ENCODE measurements at places on chromosomes 12 and 14. TPM values are rescaled to one million over a fixed set of nuclear protein-coding genes. Genes with fewer than 3 reads are reported as not detected.

GRCh38 chr12:1176191-1176590 lies 185.2 kb downstream of the ERC1 start:
- DNase-seq: no peak

- no peak for DNase-seq
These were observed 96.3 kb downstream of the GALC start for GRCh38 chr14:87896393-87897380.

Gene WIF1
- 0.81 TPM for total RNA-seq

DNA sequence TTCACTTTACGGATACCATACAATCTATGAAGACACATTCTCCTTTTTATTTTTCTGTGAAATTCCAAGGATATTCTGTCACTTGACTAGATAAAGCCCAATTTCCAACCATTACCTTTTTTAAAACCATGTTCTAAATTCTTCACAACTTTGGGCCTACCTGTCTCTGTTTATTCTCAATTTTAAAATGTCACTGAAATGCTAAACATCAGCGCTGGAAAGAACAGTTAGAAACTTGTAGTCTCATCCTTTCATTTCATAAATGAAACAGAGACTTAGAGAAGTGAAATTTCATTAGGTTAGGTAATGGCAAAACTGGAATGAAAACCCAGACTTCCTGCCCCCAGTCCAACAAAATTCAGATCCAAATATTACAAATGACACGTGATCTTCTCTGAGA lies 396.2 kb downstream of the CCDC91 start:
- no peak for DNase-seq

DNA sequence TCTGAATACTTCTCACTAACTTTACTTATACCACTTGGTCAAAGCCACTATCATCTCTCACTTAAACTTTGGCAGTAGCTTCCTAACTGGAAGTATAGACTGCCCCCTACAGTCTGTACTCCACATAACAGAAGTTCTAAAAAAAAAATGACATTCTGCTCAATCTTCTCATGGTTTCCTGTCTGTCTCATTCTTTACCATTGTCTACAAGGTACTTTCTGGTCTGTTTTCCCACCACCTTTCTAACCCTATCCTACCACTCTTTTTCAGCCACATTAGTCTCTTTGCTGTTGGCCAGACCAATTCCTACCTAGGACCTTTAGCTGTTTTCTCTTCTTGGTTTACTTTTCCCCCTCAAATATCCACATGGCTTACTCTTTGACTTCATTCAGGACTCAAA lies 14.7 kb downstream of the CPSF6 start:
- DNase-seq: no peak

DNA sequence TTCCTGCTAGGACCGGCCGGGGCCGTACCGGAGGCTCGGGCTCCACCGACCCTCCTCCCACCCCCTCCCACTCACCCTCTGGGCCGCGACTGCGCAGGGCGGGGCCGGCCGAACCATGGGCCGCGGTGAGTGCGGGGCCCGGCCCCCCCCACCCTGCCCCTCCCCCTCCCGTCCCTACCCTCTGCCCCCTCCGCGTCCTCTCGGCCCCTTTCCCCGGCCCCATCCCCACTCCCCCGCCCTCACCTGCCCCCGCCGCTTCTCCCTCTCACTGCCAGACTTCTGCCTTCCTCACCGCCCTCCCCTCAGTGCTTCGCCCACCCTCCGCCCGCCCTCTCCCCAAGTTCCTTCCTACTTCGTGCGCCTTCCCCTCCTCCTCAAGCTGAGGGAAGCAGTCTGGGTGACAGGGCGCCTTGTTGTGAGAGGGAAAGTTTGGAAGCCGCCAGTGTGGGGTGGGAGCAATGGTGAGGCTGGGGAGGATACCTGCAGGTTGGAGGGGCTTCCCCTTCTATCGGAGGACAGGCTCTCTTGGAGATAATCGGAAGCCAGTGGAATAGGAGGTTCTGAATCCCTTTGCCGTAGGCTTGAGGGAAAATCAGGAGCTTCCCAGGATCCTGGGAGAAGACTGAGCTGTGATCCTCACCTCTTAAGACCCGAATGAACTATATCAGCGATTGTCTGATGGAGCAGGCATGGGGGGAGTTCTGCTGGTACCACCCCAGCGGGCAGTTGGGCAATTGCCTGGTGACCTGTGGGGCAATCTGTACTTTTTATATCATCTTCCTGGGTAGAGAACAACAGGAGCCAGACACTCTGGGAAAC lies 472 bp downstream of the MBD6 start:
- peak; percentile 57 for DNase-seq

- no peak for DNase-seq
These were observed 2.7 kb downstream of the CHST11 start for GRCh38 chr12:104459368-104459909.

Gene FOXG1
- not detected for total RNA-seq
